T follicular helper cell (primary cell): ENCODE measurements at places on chromosomes 7 and 10.

- DNase-seq, result no peak
These were observed 51.2 kb upstream of the INHBA start for GRCh38 chr7:41754046-41754445.

DNA sequence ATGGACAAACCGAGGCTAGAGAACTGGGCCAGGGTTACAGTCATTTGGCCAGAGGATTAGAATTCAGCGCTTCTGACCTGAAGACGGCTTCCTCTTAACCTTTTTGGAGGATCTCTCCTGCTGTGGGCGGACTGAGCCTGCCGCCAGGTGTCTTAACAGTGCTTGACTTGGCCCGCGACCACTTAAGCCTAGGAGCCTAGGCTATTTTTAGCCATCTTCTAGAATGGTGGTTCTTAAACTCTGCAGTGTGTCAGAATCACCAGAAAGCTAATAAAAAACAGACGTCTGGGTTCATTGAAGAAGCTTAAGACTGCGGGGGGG is 722 bp downstream of the MDH2 start:
- DNase-seq, result no peak

- DNase-seq, result no peak
These were observed 199.9 kb upstream of the GRB10 start for GRCh38 chr7:50982626-50983025.

- no peak for DNase-seq
These were observed 125.9 kb upstream of the INSYN2A start for GRCh38 chr10:127322286-127322685.
